ENCODE measurements at places on chromosomes 1 and 21. TPM values are rescaled to one million over a fixed set of nuclear protein-coding genes. Genes with fewer than 3 reads are reported as not detected.

DNA sequence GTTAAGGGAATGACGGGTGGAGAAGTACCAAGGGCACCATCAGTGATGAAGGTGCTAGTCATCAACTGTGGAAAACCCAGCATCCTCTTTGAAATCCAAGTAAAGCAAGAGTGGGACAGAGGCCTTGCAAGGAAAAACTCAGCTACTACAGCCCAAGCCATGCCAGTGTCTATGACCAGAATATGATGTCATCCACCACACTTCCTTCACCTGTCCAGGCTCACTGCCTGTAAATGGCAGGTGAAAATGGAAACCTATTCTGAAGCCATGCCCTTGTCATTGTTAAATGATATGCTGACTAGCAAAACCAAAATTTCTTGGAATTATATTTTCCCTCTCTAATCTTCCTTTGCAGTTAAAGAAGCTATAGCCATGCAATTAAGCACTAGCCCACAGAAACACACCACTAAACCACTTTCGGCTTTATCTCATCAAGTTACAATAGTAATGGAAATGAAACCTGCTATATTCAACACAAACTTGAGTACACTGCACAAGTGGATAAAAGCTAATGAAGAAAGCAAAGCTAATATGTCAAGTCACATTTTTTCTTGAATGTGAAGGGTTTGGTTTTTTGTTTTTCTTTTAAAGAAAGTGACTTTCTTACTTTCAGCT, 96.3 kb upstream of the RALGPS2 start:
- DNase-seq, result no peak

DNA sequence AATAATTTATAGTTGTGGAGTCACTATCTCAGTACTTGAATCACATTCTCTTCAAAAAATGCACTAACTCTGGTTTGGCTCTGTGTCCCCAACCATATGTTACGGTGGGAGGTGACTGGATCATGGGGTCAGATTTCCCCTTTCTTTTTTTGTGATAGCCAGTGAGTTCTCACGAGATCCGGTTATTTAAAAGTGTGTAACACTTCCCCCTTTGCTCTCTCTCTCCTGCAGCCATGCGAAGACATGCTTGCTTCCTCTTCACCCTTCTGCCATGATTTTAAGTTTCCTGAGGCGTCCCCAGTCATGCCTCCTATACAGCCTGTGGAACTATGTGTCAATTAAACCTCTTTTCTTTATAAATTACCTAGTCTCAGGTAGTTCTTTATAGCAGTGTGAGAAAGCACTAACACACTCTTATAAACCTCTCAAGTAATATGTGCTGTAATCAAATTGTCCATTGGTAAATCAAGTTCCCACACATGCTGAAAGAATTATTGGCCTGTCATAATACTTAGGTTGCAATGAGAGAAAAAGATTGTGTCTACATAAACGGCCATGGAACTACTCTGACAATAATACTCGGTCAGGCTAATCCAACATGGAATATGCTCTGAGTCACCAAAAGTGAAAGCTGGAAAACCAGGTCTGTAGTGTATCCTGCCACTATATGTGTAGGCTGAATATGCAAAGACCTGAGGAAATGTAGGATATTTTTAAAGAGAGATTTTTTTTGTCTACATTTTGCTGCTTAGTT, 107.5 kb downstream of the SLC44A5 start:
- no peak for DNase-seq

Gene CR1L
- total RNA-seq, result not detected

Gene CYB5RL
- total RNA-seq, result 10.1 TPM
